Ovary (tissue), 10 donors: ENCODE measurements at places on chromosomes 12 and 14. TPM values are rescaled to one million over a fixed set of nuclear protein-coding genes. Genes with fewer than 3 reads are reported as not detected.
A peak's percentile ranks its signal among the peaks of the same experiment; 100 is the strongest.

DNA sequence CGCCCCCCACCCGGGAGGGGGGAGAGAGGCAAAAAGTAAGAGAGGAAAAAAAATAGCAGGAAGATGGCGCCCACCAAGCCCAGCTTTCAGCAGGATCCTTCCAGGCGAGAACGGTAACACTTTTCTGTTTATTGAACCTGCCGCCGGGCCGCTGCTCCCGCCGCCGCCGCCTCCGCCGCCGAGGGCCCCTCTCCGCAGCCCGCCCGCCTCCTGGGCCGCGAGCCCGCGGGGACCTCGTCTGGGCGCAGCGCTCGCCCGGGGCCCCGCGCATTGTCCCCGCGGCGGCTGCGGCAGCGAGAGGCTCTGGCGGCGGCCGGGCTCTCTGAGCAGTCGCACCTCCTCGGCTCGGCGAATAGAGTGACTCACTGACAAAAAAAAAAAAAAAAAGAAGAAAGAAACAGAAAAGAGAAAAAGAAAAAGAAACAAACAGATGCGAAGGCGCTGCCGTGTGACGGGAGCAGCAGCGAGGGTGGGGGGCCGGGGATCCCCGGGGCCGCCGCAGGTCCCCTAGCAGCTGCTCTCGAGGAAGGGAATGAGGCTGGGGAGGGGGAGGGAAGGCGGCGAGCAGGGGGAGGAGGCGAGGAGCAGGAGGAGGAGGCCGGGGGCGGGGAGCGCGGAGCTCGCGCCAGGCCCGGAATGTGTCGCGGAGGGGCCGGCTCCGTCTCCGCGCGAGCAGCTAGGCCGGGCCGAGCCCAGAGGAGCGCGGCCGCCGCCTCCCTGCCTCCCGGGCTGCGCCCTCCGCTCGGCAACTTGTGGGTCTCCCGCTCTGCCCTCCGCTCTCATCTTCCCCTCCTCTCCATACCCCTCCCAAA is 781 bp downstream of the NPAS3 start:
- H3K36me3 ChIP-seq: no peaks in the 10 kb centered on the region
- peak overlapping the region; percentile 78 for H3K27ac ChIP-seq
- DNase-seq: peak; percentile 81
- peak overlapping the region; percentile 72 for H3K4me3 ChIP-seq
- no peaks in the 10 kb centered on the region for H3K27me3 ChIP-seq

DNA sequence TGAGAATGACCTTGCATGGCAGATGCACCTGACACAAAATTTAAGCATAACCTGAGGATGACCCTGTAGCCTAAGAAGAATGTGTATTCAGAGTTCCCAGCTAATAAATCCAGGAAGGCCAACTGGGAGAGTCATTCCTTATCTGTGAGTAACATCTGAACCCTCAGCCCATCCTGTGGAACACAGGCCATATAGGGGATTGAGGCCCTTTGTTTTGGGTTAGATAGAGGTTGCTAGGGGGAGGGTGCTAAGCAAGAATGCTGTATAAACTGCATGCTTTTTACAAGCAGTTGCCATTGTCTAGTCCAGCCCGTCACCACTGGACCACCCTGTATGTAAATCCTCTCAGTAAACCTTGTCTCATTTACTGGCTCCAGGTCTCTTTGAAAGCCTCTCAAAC is 77.0 kb downstream of the BICD1 start:
- no peaks in the 10 kb centered on the region for H3K27me3 ChIP-seq
- no peaks in the 10 kb centered on the region for H3K36me3 ChIP-seq
- H3K4me1 ChIP-seq: peaks cover 1% of the 10 kb centered on the region
- DNase-seq: no peak
- H3K27ac ChIP-seq: no peak overlapping the region
- H3K4me3 ChIP-seq: no peak overlapping the region

DNA sequence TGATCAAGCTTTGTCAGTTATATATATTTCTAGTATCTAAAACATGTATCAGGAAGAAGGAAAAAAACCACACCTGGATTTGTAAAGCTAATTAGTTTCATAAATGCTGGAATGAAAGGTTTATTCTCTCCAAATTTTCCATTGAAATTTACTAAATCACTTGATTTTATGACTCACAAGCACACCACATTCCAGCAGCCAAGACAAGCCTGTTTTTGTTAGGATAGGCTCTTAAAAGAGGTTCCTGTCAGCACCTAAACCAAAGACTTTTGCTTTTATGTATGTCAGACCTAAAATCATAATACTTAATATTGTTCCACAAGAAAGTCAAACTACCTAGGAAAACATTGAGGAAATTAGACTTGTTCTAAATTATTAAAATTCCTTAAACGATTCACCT is 85.3 kb upstream of the PAWR start:
- DNase-seq: no peak
- H3K4me1 ChIP-seq: no peaks in the 10 kb centered on the region
- H3K27ac ChIP-seq: no peak overlapping the region
- no peaks in the 10 kb centered on the region for H3K36me3 ChIP-seq
- no peak overlapping the region for H3K4me3 ChIP-seq

The PTGER2 gene
- 12.8 TPM for total RNA-seq

DNA sequence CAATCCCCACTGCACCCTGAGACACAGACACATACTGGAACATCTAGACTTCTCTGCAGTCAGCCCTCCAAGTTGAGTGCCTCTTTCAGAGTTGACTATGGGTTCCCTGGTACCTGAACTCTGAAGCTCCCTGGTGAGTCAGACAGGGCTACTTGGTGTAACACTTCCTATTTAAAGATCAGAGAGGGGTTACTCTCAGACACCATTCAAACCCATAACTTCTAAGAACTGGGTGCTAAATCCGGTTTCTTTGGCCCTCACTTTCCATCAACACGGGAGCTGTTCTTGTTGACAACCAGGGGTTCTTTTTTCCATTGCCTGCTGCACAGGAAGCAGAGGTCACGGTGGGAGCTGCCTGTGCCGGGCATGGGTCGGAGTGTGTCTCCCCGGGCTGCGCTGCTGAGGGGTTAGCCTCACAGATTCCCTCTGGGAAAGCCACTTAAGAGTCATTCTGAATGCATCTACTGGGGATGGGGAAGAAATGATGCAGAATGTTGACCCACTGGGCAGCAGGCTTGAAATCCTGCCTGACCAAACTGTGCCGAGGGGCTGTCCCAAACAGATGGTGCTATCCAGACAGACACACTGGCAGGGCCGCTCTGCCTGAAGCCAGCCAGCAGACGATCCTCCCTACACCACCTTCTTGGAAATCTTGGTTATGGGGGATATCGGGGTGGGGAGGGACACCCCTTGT is 74.1 kb downstream of the PITPNM2 start:
- H3K4me1 ChIP-seq: peaks cover 21% of the 10 kb centered on the region
- no peak overlapping the region for H3K4me3 ChIP-seq
- peak overlapping the region; percentile 27 for H3K27ac ChIP-seq
- DNase-seq: no peak

DNA sequence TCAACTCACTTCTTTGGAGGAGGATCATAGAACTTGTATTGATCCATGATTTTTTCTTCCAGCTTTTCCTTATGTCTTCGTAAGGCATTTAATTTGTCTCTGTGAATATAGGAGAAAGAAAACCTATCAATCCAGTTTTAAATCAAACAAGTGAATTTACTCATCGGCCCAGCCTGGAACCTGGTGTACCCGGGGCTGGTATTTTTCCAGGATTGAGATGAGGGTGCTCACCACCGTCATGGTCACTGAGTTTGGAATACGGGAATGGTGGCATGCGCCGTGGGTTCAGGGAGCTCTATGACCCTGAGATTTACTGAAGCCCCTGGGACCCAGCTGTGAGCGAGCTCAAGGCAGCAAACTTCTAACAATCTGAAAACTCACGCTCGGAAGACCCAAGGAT is 46.5 kb upstream of the GPR68 start:
- H3K27ac ChIP-seq: no peak overlapping the region
- no peak overlapping the region for H3K4me3 ChIP-seq
- no peaks in the 10 kb centered on the region for H3K36me3 ChIP-seq
- DNase-seq: no peak

DNA sequence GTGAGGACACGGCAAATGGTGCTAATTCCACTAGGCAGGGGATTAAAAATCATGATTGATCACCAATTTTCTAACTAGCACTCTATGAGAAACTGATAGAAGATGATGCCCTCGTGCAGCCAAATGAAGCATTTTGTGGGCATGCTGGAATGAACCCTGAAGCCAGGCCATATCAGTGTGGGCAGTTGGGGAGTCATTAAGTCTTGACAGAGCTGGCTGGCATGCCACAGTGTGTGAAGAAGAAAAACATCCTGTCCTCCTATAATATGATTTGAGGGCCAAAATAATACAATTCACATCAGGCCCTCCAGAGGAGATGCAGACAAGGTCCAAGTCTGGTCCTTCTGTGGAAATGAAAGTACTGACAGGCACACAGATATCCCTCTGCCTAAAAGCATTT is 107.1 kb downstream of the TMTC1 start:
- H3K4me3 ChIP-seq: no peak overlapping the region
- H3K27me3 ChIP-seq: no peaks in the 10 kb centered on the region
- no peaks in the 10 kb centered on the region for H3K4me1 ChIP-seq
- no peak overlapping the region for H3K27ac ChIP-seq

GRCh38 chr12:46506198-46506597 is 133.6 kb upstream of the SLC38A2 start:
- H3K4me1 ChIP-seq: no peaks in the 10 kb centered on the region
- no peak overlapping the region for H3K27ac ChIP-seq
- H3K4me3 ChIP-seq: no peak overlapping the region
- no peaks in the 10 kb centered on the region for H3K36me3 ChIP-seq

GRCh38 chr14:94164685-94165431 is 9.3 kb upstream of the PPP4R4 start:
- H3K36me3 ChIP-seq: no peaks in the 10 kb centered on the region
- no peak overlapping the region for H3K4me3 ChIP-seq
- H3K27ac ChIP-seq: no peak overlapping the region
- H3K4me1 ChIP-seq: peaks cover 22% of the 10 kb centered on the region
- peak; percentile 32 for DNase-seq

- no peaks in the 10 kb centered on the region for H3K36me3 ChIP-seq
- peaks cover 8% of the 10 kb centered on the region for H3K4me1 ChIP-seq
- H3K4me3 ChIP-seq: no peak overlapping the region
Observed at GRCh38 chr12:1935700-1936378, 17.4 kb upstream of the CACNA2D4 start.

The SLC25A21 gene
- total RNA-seq: not detected

The SELPLG gene
- total RNA-seq: 1.1 TPM

DNA sequence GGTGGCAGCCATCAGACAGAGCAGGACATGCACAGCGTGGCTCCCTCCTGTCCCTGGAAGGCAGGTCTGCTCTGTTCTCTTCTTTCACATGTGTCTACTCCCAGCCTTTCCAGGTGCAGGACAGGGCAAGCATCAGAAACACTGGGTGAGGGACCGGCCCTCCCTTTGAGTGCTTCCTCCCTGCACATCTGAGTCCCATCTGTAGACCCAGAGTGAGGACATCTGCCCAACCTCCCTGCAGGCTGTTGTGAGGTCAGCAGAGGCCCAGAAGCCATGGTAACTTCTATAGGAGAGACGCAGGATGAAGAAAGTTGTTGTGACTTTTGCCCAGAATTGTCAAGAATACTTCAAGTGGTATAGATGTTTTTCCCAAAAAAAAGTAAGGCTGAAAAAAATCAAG is 282.7 kb downstream of the CACNA1C start:
- H3K36me3 ChIP-seq: no peaks in the 10 kb centered on the region
- no peaks in the 10 kb centered on the region for H3K27me3 ChIP-seq
- no peak overlapping the region for H3K27ac ChIP-seq
- DNase-seq: no peak
- no peak overlapping the region for H3K4me3 ChIP-seq

DNA sequence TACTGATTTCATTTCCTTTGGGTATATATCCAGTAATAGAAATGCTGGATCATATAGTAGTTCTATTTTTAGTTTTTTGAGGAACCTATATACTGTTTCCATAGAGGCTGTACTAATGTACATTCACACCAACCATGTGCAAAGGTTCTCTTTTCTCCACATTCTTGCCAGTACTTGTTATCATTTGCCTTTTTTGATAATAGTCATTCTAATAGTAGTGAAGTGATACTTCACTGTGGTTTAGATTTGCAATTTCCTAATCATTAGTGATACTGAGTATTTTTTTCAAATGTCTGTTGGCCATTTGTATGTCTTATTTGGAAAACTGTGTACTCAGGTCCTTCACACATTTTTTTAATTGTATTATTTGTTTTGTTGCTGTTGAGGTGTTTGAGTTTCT is 148.2 kb upstream of the NAV3 start:
- H3K4me1 ChIP-seq: peaks cover 3% of the 10 kb centered on the region
- no peaks in the 10 kb centered on the region for H3K36me3 ChIP-seq
- no peak overlapping the region for H3K27ac ChIP-seq
- DNase-seq: no peak

GRCh38 chr14:102891556-102891955 is 30.9 kb upstream of the AMN start:
- H3K27me3 ChIP-seq: no peaks in the 10 kb centered on the region
- no peaks in the 10 kb centered on the region for H3K36me3 ChIP-seq
- H3K4me1 ChIP-seq: no peaks in the 10 kb centered on the region
- H3K4me3 ChIP-seq: no peak overlapping the region
- H3K27ac ChIP-seq: no peak overlapping the region
- no peak for DNase-seq

GRCh38 chr14:51574009-51574408 is 77.7 kb upstream of the FRMD6 start:
- H3K36me3 ChIP-seq: no peaks in the 10 kb centered on the region
- no peaks in the 10 kb centered on the region for H3K27me3 ChIP-seq
- no peak overlapping the region for H3K27ac ChIP-seq

DNA sequence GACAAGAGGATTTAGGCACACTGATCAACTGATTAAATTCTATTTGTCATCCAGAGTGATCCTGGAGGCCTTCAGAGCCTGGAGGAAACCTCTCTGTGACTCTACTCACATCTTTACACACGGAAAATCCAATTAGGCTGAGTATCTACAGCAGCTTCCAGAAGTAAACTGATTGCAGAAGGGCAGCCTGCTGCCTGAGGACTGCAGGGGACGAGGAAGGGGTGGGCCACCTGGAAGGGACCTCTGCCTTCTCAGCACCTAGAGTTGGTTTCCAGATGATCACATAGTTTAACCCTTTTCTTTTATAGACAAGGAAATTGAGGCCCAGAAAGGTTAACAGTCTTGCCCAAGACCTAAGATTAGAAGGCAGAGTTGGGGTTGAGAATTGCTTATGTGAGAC is 206.1 kb downstream of the DAD1 start:
- no peaks in the 10 kb centered on the region for H3K36me3 ChIP-seq
- H3K4me3 ChIP-seq: no peak overlapping the region
- no peaks in the 10 kb centered on the region for H3K27me3 ChIP-seq
- no peaks in the 10 kb centered on the region for H3K4me1 ChIP-seq
- no peak for DNase-seq

The ANKRD9 gene
- 21.1 TPM for total RNA-seq

DNA sequence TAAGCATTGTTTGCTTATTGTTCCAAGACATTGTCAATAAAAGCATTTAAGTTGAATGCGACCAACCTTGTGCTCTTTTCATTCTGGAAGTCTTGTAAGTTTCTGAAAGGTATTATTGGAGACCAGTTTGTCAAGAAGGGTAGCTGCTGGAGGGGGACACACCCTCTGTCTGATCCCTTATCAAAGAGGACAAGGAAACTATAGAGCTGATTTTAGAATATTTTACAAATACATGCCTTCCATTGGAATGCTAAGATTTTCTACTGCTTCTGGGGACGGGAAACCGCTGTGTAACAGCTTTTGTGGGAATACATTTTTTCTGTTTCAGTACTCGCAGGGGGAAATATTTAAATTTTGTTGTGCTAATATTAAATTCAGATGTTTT is 3.5 kb downstream of the FOS start:
- no peaks in the 10 kb centered on the region for H3K27me3 ChIP-seq
- H3K4me1 ChIP-seq: peaks cover 4% of the 10 kb centered on the region
